AG04449 (cell line): ENCODE measurements at places on chromosomes 7 and 10.
A peak's percentile ranks its signal among the peaks of the same experiment; 100 is the strongest.

DNA sequence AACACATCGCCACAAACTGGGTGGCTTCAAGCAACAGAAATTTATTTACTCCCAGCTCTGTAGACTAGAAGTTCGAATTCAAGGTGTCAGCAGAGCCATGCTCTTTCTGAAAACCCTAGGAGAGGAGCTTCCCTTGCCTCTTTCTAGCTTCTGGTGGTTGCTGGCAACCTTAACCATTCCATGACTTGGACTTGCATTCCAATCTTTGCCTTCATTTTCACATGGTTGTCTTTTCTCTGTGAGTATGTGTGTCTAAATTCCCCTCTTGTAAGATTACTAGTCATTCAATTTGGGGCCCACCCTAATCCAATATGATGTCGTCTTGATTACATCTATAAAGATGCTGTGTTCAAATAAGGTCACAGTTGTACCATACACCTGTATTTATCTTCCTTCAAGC lies 65.9 kb upstream of the PRKG1 start:
- no peak for DNase-seq

- no peak for DNase-seq
Measured at GRCh38 chr10:122252805-122253204, 18.3 kb upstream of the BTBD16 start.

DNA sequence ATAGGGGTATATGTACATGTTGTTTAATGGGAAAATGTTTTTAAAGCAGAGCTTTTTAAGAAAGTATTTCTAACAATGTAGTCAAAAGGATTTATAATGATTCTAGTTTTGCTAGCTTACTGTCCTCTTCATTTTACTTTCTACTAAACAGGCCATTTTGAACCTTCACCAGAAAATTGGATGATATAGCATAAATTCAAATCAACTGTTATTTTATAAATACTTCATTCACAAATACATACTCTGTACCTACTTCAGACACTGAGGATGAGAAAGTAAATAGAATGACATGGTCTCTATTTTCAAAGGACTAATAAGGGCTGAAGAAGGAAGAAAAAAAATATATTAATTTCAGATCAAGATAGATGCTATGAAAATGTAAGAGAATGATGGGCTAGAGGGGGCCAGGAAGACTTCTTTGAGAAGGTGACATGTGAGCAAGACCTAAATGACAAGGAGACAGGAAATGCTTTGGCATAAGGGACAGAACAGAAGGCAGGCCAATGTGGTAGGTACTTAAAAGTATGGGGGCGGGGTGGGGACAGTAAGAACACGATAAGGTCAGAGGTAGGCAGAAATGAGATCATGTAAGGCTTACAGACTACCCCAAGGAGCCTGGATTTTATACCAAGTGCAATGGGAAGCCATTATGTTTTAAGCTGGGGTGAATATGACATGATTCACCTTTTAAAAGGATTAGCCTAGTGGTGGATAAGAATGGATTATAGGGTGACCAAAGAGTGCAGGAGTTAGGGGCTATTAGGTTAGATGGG lies 5.2 kb downstream of the NAMPT start:
- DNase-seq, result no peak

DNA sequence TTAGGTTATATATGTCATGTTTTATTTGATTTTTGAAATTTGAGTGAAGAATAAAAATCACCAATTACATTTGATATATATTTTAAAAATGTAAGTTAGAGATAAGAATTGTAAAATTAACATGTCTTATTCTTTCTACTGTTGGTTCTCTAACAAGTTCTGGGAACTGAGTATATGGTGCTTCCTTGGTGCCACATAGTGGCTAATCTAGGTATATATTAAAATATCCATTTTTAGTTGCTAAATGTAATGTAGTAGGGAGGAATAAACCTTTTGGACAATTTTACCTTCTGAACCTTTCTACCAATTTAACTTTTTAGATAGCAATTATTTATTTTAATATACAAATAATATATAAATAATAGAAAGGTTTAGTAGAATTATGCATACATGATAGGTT lies 17.5 kb downstream of the CFAP69 start:
- DNase-seq, result no peak

- no peak for DNase-seq
Measured at GRCh38 chr7:910441-910861, 34.1 kb downstream of the GET4 start.

GRCh38 chr10:72056932-72057751 lies 31.2 kb downstream of the SPOCK2 start:
- DNase-seq, result no peak

DNA sequence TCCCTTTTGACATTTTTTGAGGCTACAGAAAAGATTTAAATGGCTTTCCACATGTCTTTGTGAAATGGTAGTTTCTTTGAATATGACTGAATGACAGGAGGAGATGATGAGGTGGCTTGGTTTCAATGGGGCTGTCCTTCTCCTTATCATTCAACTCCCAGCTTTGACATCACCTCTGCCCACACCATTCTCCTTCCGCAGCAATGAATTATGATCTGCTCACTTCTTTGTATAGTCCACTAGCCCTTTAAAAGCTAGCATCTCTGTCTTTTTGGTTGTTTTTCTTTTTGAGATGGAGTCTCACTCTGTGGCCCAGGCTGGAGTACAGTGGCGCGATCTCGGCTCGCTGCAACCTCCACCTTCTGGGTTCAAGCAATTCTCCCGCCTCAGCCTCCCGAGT lies 31.7 kb downstream of the DCLRE1A start:
- DNase-seq, result no peak

GRCh38 chr10:119003572-119004289 lies 25.8 kb upstream of the NANOS1 start:
- DNase-seq, result no peak

DNA sequence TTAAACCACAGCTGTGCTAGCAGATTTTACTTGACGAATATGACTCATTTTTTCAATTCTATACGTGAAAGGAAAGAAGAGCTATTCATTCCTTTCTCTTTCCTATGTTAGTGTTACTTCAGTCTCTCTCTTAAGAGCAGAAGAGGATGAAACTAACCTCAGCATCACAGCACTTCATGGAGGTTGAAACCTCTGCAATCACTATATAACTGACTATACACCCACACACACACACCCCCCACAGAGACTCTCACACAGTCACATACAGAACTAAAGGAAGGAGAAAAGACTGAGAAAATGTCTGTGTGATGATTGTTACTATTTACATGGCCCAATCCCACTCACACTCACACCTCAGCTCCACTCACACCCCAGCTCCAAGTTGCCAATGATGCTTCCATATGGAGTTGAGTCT lies 104.2 kb downstream of the KIF20B start:
- DNase-seq, result no peak

DNA sequence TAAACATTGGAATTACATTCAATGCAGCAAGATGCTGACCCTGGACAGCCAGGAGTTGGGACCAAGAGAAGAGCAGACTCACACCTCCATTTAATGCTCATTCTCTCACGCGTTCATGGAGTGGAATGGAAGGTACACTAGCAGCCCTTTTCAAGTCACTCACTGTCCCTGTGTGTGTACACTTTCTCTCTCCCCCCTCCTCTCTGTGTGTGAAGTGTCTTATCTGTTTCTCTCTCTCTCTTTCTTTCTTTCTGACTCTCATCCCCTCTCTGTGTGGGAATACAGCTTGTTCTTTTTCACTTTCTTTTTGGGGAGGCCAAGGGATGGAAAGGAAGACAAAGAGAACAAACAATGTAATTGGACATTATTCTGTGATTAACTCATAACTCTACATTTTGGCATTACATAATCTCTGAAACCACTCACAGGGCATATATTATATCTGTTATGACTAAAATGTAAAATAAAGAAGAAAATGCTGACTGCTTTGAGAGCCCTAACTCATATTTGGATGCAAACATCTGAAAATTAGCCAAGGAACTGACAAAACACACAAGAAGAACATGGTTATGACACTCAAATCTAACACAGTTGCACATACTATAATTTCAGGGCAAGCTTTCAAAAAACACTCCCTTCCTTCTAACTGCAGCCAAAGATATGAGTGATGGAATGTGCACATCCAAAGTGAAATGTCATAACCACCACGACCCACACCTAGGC lies 188.8 kb downstream of the PARD3 start:
- no peak for DNase-seq

DNA sequence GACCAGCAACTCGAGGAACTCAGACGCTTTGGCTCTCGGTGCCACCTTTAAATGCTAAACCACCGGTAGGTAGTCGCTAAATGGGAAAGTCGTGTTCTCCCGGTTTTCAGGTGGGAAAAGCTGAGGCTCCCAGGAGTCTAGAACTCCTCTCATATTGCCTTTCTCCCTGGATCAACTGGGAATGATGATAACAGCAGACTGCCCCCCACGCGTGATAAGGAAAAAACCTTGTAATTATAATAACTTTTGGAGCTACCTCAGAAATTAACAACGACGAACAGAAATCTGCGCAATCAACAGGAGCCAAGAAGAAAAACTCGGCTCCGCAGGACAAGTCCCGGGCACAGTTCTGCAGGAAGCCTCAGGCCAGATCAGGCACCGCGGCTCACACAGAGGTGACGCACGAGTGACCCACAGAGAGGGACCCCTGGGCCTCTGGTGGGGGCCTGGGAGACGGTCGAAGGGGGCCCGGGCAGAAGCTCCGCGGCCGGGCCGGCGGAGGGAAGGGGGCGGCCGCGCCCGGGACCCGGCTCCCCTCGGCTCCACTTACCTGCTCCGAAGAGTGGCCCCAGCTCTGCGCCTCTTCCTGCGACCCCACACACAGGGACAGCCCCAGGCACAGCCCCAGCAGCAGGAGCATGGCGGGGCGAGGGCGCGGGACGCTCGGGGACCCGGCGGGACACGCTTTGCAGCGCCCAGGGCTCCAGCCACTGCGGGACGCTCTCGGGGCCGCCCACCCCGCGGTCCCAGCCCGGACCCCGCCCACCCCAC lies at the start of gene ITIH5:
Gene ITIH5, minus strand, starts transcription at position 714 of the 771 bp plus-strand sequence. Its CDS starts 74 bp downstream, at position 640.
- no peak for DNase-seq

DNA sequence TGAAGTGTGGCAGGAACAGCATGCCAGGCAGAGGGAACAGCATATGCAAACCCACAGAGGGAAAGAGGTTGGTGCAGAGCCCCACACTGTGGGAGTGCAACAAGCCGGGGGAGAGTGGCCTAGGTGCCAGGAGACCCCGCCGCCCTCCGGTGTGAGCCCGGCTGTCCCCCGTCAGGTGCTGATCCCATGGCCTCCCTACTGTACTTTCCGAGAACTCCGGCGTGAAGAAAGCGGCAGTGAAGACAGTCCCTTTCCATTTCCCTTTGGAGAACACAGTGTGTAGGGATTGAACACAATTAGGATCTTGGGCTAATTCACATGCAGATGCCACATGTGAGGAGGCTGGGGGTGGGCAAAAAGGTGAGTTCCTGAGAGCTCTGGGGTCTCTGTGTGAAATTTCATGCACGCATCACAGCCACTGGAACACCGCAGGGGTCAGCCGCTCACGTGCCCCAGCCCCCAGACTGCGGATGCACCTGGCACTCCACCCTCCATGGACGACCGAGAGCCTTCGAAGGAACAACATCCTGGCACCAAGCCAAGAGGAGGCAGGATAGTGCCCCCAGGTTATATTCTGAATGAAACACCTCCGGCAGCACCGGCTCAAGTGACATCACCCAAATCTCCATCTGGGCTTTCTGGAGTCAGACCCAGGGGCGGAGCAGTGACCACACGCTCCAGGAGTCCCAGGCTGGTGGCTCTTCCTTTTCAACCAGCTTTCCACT lies 82.1 kb upstream of the PPP2R2D start:
- no peak for DNase-seq

DNA sequence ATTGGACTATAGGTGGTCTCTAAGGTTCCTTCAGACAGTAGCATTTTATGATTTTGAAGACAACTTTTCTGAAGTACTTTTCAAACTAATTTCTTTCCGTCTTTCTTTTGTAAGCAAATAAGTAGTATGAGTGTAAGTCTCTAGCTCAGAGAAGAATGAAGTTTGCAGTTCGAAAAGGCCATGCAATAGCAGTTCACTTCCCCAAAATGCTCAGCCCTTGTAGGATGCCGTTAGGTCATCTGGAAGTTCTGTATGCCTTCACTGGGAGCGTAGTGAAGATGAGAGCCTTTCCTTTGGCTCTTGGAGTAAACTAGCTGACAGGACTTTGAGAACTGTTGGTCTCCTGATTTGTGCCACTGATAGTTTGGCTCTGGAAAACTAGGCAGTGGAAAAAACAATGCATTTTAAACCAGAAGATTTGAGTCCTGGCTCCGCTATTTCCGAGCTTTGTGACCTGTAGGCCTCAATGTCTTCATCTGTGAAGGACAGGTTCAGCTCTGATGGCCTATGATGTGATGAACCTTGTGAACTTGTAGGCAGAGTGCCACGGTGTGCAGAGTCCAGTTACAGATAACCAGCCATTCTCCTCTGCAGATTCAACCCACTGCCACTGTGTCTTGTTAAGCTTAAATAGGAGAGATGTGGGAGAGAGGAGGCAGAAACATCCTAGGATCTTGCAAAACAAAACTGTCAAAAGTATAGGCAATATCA lies 18.8 kb downstream of the SGPL1 start:
- no peak for DNase-seq

- peak; percentile 90 for DNase-seq
Measured at GRCh38 chr10:21399392-21400035, 126.0 kb downstream of the SKIDA1 start.

- DNase-seq, result no peak
Measured at GRCh38 chr7:873367-874002, 2.9 kb upstream of the GET4 start.

DNA sequence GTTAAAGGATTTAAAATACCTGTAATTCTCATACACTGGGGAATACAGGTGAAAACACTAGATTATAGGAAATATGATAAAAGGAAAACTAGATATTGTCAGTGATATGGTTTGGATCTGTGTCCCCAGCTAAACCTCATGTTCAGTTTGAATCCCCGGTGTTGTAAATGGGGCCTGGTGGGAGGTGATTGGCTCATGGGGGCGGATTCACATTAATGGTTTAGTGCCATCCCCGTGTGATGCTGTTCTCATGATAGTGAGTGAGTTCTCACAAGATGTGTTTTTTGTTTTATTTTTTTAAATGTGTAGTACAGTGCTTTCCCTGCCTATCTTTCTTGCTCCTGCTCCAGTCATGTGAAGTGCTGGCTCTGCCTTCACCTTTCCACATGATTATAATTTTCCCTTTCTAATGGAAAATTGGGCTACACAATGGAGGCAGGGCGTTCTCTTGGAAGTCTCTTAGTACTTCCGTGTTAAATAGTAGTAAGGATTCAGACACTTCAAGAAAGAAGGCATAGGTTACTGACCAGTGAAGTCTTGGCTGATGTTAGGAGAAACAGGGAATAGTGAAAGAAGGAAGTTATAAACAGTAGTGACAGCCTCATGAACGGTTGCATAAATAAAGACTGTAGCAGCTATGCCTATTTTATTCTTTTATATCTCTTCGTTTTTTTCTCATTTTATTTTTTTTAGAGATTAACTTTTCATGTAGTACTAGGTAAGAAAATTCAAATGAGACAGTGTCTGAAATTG lies 386.4 kb downstream of the SUGCT start:
- DNase-seq, result no peak

DNA sequence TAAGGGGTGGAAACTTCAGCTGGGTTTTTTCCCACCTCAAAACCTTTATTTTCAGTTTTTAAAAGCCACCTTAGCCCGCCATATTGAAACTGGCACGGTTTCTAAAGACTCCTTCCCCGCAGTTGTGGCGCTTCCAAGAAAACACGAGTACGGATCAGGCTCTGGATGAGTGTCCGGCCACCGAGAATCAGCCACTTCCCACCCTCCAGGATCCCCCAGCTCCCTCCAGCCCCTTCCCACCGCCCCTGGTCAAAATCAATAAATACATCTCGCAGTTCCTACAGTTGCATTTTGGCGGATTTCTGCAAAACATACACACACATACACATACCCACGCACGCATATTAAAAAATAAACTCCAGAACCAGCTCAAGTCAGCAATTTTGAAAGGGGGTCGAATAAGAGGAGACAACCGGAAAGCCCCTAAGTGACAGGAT lies 1.1 kb downstream of the SFMBT2 start:
- DNase-seq, result no peak
